Omental fat pad (tissue), 4 donors: ENCODE measurements at places on chromosomes 2 and 18. TPM values are rescaled to one million over a fixed set of nuclear protein-coding genes. Genes with fewer than 3 reads are reported as not detected.

- no peak for DNase-seq
These were observed 15.2 kb downstream of the EHD3 start for GRCh38 chr2:31249009-31249690.

GRCh38 chr2:48195169-48195568, 288.9 kb upstream of the FBXO11 start:
- no peak for DNase-seq

The DOK1 gene
- total RNA-seq: 24.5 TPM

The ATOH8 gene
- total RNA-seq: 210 TPM

DNA sequence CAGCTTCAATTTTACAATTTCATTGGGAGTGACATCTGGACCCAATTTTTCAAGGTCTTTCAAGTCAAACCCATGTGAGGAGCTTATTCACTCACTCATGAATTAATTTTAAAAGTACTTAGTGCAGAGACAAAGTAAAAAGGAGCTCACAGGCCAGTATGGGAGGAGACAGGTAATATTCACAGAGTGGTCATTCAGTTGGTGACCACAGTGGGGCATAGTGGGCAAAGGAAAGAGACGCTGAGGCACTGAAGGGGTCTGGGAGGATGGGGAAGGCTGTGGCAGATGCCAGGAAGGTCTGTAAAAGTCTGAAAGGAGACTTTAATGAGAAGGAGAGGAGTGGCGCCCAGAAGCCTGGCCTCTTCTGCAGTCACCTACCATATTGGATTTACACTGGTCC, 76.0 kb downstream of the CD8B2 start:
- no peak for DNase-seq

GRCh38 chr2:239598011-239598731, 197.4 kb upstream of the HDAC4 start:
- DNase-seq: no peak

GRCh38 chr2:216951171-216951570, 91.3 kb upstream of the TNP1 start:
- no peak for DNase-seq

The CDK15 gene
- 0.84 TPM for total RNA-seq

The ZNF892 gene
- total RNA-seq: 3.0 TPM

The KIF3C gene
- total RNA-seq: 1.9 TPM

DNA sequence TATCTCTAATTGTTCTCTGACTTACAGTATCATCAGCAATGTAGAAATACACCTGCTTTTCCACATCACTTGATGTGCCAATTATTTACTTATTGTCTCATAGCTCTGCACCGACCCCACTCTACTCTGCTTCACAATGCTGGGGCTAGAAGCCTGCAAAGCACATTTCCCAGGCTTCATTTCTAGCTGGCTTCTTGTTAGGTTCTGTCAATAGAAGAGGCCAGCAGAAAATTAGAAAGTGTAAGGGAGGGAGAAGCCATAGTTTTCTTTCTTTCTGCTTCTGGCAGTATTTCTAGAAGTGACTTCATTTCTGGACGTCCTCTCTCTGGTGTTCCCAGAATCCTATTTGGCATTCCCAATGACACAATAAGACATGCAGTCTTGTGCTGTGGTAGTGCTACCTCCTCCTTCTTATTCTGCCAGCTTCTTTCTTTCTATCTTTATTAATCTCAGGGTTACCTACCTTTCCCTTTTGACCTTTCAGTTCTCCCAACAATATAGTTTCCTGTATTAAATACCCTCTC, 12.5 kb upstream of the TANC1 start:
- DNase-seq: no peak

DNA sequence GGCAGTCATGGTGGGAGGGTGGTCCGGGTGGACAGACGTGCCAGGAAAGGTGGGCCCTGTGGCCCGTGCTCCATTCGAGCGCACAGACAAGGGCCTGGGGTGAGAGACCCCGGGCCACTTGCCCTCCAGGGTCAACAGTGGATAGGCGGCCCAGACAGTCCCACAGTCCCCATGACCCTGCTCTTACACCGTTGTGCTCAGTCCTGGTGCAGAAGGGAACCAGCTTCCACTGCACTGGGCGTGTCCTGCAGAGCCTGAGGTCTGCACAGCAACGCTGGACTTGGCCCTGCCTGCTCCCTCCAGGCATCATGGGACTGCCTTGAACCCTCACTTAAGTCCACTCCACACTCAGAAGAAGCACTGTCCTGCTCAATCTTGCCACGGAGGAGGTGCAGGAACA, 52.0 kb downstream of the PXDN start:
- DNase-seq: no peak

GRCh38 chr2:39227628-39228412, 15.9 kb downstream of the CDKL4 start:
- peak; percentile 32 for DNase-seq

GRCh38 chr18:78625847-78626246, 353.8 kb upstream of the SALL3 start:
- DNase-seq: no peak

- DNase-seq: no peak
These were observed 160.4 kb upstream of the TMEM200C start for GRCh38 chr18:6055711-6056110.

GRCh38 chr2:167857416-167857815, 390.0 kb downstream of the STK39 start:
- DNase-seq: no peak

GRCh38 chr2:230664128-230664527, 48.5 kb upstream of the CAB39 start:
- no peak for DNase-seq

DNA sequence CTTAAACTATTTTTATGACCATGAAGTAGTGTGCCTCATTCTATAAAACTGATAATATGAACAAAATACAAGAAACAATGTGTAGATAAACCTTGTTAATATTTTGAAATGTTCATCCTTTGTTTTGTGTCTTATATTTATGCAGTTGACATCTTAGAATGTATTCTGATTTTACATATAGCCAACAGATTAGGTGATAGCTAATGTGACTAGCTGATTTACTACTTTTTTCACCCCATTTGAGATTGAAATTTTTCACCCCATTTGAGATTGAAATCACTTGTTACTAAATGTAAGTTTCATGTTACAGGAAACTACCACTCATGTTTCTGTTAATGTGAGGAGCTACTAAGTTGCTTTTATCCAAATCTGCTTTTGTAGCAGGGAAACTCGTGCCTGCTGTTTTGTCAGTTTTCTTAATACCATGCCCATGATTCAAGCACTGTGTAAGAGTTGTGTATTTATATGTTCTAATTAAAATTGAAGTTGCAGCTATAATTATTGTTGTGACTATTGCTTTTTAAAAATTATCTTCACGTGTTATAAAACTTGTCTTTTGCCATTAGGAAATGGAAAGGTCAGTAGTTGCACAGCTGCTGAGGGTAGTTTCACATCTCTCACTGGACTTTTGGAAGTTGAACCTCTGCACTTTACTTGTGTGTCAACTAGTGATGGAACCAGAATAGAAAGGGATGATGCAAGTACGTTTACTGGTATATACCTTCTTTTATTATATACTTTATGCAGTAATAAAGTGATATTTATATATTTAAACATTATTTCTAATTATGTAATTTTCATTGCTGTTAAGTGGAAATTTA, 96.6 kb downstream of the BIRC6 start:
- no peak for DNase-seq

DNA sequence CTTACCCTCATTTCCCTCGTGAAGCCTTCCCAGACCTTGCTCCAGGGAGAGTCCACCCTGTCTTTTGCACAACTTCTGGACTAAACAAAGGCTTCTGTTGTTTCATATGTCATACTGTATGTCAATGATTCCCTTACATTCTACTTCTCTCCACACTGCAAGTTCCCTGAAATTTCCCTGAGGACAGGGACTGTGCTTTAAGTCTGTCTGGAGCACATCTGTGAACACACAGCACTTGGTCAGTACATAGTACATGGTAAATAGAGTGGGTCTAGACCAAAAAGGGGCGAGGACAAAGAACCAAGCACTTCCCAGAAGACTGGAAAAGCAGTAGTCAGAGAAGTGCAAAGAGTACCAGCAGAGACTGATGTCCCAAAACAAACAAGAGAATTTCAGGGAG, 23.7 kb upstream of the IMPA2 start:
- DNase-seq: no peak

The SLC5A7 gene
- total RNA-seq: not detected

DNA sequence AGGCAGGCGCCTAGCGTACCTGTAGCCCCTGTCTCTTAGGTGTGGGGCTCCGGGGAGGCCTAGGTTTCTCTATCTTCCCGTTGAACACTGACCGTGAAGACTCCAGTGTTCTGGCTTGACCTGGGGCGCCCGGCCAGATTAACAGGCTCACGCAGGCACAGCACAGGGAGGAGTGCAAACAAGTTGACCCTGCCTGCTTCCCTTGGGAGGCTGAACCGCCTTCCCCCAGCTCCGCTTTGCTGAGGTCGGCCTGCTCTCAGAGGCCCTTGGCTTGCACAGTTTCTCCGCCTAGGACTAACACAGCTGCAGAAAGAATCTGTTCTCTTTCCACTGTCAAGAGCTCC, 567 bp downstream of the PCYOX1 start:
- DNase-seq: no peak

- no peak for DNase-seq
These were observed 42.7 kb upstream of the PHLPP1 start for GRCh38 chr18:62672600-62672999.

- no peak for DNase-seq
These were observed 585.0 kb upstream of the GCFC2 start for GRCh38 chr2:76295762-76296161.

GRCh38 chr2:157319795-157320194, 5.8 kb downstream of the ERMN start:
- no peak for DNase-seq

The NPAS2 gene
- 21.1 TPM for total RNA-seq

GRCh38 chr2:149483004-149483605, 104.5 kb downstream of the MMADHC start:
- no peak for DNase-seq

- no peak for DNase-seq
These were observed 23.9 kb downstream of the ANTXR1 start for GRCh38 chr2:69036926-69037325.

GRCh38 chr18:43757273-43757672, 480.0 kb upstream of the SYT4 start:
- DNase-seq: no peak

- no peak for DNase-seq
These were observed 267.6 kb downstream of the RND3 start for GRCh38 chr2:150219861-150220260.

The CYBRD1 gene
- 338 TPM for total RNA-seq

The SLC9A4 gene
- total RNA-seq: not detected

GRCh38 chr18:60746919-60747318, 374.3 kb upstream of the MC4R start:
- DNase-seq: no peak

- DNase-seq: no peak
These were observed 363.5 kb downstream of the CBLN2 start for GRCh38 chr18:72180689-72181088.

GRCh38 chr2:647003-647560, 30.1 kb downstream of the TMEM18 start:
- no peak for DNase-seq

The EN1 gene
- total RNA-seq: 1.9 TPM

DNA sequence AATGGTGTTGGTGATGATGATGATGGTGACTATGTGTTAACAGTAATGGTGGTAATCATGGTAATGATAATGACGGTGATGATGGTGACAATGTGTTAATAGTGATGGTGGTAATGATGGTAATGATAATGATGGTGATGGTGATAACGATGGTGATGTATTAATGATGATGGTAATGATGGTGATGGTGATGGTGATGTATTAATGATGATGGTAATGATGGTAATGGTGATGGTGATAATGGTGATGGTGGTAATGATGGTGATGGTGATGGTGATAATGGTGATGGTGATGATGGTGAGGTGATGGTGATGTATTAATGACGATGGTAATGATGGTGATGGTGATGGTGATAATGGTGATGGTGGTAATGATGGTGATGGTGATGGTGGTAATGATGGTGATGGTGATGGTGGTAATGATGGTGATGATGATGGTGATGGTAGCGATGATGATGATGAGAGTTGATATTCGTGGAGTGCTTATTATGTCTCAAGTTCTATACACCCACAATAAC, 212.8 kb upstream of the NCKAP5 start:
- DNase-seq: no peak

- DNase-seq: no peak
These were observed 27.4 kb downstream of the SRD5A2 start for GRCh38 chr2:31553362-31553761.

The SLC23A3 gene
- 1.1 TPM for total RNA-seq

The AGAP1 gene
- total RNA-seq: 16.1 TPM

The CHPF gene
- total RNA-seq: 57.5 TPM

- no peak for DNase-seq
These were observed 1247.6 kb upstream of the TMEFF2 start for GRCh38 chr2:193442293-193442692.
